ENCODE measurements at places on chromosomes 12 and 14. TPM values are rescaled to one million over a fixed set of nuclear protein-coding genes. Genes with fewer than 3 reads are reported as not detected.
A peak's percentile ranks its signal among the peaks of the same experiment; 100 is the strongest.

GRCh38 chr14:62209287-62209899, 447.2 kb downstream of the SNAPC1 start:
- peak; percentile 2 for DNase-seq

LUM gene
- total RNA-seq = 18.1 TPM

ARF3 gene
- 42.4 TPM for total RNA-seq

CNIH1 gene
- total RNA-seq = 4.7 TPM

VWF gene
- total RNA-seq = 70.6 TPM

KLRK1 gene
- total RNA-seq = 17.4 TPM

DNA sequence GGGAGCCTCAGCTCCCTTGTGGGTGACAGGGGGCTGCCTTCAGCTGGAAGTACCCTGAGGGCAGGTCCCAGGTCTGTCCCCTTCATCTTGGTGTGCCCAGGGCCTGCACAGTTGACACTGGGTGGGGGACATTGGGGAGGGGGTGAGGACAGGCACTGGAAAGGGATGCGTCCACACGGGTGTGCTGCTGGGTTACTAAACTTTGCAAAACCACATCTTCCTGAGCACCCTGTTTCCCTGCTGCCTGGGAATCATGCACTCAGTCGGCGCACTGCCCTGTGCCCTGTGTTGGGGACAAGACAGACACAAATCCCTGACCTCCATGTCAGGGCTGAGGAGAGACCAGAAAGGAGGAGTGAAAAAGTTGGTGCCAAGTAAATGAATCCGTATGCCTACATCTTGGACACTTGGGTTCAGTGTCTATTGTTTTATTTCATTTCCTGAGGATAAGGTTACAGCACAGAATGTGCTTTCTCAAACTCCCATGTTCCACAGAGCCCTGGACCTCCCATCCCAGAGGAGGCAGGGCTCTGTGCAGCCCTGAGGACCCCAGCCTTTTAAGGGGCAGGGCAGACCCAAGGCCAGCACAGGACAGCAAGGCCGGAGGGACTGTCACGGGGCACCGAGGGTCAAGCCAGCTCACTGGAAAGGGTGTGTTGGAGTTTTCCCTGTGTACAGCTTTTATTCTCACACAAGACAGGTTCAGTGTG, 2.9 kb upstream of the SLC25A29 start:
- no peak for DNase-seq

DNA sequence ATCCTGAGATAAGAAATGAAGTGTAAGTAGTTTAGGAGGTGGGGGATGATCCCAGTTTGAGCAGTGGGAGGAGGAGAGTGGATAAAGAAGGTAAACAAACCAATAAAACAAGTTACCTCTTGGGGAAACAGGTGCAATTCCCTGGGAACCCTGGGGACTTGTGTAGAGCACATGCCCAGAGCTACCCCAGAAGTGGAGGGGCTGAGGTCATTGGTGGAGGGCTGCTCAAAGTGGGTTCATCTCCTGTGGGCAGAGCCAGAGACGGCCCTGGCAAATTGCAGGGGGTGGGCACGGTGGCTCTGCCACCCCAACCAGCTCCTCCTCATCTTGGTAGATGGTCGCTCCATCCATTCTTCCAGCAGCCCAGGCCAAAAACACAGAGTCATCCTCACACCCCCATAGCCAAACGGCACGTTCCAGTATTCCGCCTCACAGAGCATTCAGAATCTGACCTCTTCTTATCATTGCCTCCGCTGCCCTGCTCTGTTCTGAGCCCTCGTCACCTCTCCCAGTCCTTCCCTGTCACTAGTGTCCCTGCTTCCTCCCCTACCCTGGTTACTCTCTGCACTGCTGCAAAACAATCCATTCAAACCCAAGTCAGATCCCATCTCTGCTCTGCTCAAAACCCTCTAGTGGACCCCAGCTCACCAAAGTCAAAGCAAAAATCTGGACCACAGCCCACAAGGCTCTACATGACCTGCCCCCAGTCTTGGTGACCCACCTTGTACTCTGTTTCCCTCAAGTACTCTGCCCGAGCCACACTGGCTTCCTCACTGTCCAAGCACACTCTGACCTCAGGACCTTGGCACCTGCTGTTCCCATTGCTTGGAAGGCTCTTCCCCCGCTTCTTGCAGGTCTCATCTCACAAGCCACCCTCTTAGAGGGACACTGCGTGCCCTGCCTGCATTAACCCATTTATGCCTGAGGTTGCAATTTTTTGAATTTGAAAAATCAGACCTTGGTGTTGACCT, 5.5 kb downstream of the CYP46A1 start:
- DNase-seq = no peak

PTGDR gene
- 0.37 TPM for total RNA-seq
